Hair follicular keratinocyte (primary cell): ENCODE measurements at places on chromosomes 7 and 10. TPM values are rescaled to one million over a fixed set of nuclear protein-coding genes. Genes with fewer than 3 reads are reported as not detected.

GPER1 gene
- total RNA-seq = under 0.01 TPM in 1 of 2 replicates, not detected in the other

ADRB1 gene
- total RNA-seq = 0.76 and 1.0 TPM in 2 replicates

SCD gene
- total RNA-seq = 545 and 638 TPM in 2 replicates

CFAP69 gene
- 0.30 and 0.86 TPM in 2 replicates for total RNA-seq

HYCC1 gene
- total RNA-seq = 30.4 and 43.0 TPM in 2 replicates

CYP26C1 gene
- not detected in 2 replicates for total RNA-seq

PRPS1L1 gene
- not detected in 2 replicates for total RNA-seq

LEP gene
- 0.04 and 0.23 TPM in 2 replicates for total RNA-seq

AQP1 gene
- total RNA-seq = not detected in 2 replicates

IL6 gene
- total RNA-seq = 3.3 TPM in 1 of 2 replicates, not detected in the other

EIF5AL1 gene
- 0.31 and 0.84 TPM in 2 replicates for total RNA-seq

ACBD7 gene
- total RNA-seq = 0.23 TPM in 1 of 2 replicates, not detected in the other

ACTR3C gene
- 2.0 and 2.8 TPM in 2 replicates for total RNA-seq

FBXL13 gene
- total RNA-seq = 0.08 and 0.11 TPM in 2 replicates

UBE2D4 gene
- 4.9 and 13.4 TPM in 2 replicates for total RNA-seq

DOCK4 gene
- total RNA-seq = 8.2 and 12.5 TPM in 2 replicates

GPR15LG gene
- 0.99 TPM in 1 of 2 replicates, not detected in the other for total RNA-seq

PLEKHS1 gene
- not detected in 2 replicates for total RNA-seq

CCDC172 gene
- total RNA-seq = not detected in 2 replicates

PNLIPRP3 gene
- 51.1 and 103 TPM in 2 replicates for total RNA-seq
